ENCODE measurements at places on chromosomes 2 and 18.

DNA sequence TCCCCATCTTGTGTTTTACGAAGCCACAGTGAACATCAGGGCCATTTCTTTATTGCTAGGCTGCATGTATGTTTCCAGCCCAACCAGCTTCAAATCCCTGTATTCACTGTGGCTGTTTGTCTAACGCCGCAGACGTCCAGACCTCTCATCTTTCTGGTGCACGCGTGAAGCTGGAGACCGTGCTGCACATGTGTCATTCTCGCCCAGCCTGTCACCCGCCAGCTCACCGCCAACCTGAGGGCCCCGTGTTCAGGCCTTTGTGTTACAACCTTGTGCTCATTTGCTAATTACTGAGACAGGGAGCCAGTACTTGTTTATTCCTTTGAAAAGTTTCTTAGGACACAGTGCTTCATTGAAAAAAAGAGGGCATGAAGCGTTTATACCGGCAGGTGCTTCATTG lies 21.4 kb downstream of the SALL3 start:
- DNase-seq: no peak

- DNase-seq: no peak
Measured at GRCh38 chr2:188291142-188291616, 495 bp upstream of the GULP1 start.

DNA sequence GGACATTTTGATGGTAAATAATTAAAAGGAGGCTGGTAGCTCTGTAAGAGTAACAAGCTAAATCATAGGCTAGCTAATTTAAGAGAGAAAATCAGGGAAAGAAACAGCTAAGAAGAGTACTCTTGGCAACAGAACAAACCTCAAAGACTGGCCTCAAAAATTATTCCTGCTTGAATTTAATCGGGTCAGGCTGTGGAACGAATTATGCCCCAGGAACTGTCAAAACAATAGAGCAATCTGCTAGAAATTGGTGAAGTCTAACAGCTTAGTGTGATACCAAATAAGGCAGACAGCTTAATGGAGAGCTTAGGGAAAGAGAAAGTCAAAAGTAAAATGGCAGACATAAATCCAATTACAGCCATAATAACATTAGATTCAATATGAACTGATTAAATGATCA lies 215.7 kb downstream of the MREG start:
- DNase-seq: peak; percentile 61

- DNase-seq: no peak
Measured at GRCh38 chr2:69742322-69742952, 503 bp downstream of the ANXA4 start.

GRCh38 chr2:41879235-41879916 lies 168.4 kb upstream of the PKDCC start:
- DNase-seq: no peak

DNA sequence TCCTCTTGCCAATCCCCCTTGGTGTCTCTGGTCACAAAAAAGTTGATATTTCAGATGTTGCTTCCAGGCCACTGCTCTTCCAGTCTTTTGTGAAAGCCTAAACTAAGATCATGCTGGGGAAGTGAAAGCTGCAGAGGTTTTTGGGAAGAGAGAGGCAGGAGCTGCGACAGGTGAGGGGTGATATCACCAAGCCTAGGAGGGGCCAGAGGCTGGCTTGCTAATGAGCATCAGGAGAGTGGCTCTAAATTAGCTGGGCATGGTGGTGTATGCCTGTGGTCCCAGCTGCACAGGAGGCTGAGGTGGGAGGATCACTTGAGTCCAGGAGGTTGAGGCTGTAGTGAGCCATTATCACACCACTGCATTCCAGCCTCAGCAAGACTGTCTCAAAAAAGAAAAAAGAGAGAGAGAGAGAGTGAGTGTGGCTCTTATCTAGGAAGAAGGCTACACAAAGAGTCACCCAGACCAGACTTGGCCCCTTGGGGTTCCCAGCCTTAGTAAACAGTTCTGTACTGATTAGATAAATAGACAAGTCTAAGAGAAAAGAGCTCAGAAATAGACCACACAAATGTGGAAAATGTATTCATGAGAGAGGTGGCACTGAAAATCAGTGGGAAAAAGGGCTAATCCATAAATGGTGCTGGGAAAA lies 14.6 kb upstream of the CDK5R2 start:
- DNase-seq: no peak

GRCh38 chr2:223648755-223649154 lies 46.6 kb upstream of the SCG2 start:
- DNase-seq: no peak

DNA sequence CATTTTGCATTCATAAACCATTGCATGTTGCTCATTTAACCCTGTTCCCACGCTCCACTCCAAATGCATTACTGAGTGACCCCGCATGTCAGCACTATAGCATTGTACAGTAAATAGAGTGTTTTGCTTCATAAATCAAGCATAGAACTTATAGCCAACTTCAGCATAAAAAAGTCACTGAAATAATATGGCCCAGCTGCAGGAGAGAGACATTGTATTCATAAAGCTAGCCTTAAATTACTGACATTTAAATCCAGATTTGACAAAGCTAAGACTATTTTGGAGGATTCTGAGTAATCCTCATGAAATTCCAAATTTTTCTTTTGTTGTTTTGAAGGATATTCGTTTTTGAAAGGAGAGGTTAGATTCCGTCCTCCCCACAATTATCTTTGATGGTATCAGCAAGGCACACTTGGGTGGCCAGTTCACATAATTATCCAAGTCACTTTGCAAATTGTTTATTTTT lies 320.9 kb upstream of the TCF4 start:
- peak; percentile 38 for DNase-seq

DNA sequence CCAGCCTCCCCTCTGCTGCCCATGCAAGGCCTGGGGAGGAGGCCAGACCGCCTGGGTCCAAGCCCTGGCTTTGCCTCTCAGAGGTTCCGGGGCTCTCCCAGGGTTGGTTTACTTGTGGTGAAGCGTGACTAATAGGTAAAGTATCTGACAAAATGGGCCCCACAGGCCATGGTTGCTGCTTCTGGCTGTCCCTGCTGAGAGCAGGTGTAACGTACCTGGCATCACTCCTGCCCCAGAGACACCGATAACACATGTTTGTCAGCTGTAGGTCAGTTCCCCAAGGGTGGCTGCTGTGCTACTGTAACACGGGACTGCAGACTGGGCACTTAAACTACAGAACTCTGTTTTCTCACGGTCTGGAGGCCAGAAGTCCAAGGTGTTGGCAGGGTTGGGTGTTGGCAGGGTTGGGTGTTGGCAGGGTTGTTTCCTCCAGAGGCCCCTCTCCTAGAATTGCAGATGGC lies 34.1 kb downstream of the ODC1 start:
- no peak for DNase-seq

DNA sequence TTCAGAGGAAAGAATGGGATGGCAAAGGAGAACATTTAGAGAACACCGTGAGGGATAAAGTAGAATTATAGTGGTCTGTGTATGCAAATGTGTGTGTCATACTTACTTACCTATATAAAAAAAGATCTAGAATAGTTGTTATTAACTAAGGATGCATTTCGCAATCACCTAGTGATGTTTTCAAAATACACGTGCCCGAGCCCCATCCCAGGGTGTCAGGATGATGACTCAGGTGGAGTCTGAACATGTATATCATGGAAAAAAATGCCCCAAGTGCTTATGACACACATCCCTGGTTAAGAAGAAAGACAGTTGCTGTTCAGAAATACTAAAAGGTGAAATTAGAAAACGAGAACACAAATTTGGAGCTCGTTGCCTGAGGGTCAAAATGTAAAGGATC lies 109.0 kb downstream of the CERS6 start:
- DNase-seq: no peak

DNA sequence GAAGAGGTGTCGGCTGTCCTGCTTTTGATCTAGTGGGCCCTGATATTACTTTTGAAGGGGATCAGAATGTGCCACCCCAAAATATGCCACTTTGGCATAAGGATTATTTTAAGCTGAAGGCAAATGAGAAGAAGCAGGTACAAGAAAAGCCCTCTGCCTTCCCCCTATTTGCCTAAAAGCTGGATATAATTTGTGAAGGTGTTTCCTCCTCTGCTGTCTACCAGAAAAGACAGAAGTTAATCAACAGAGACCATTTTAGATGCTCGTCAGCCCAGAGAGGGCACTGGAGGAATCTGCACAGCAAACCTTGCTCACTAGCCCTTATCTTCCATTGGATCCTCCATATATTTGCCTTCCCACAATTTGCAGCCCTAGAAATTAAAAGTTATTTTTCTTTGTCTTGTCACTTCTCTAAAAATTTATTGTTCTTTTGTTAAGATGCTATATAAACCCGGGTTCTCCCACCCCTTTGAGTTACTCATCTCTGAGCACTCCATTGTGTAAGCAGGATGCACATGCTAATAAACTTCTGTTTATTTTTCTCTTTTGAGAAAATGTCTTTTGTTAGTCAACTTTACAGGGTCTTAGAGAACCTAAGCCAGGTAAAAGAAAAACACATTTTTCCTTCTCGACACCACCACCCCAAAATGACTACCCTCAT lies 163.2 kb upstream of the SLC1A4 start:
- no peak for DNase-seq

- no peak for DNase-seq
Measured at GRCh38 chr2:104866122-104866864, 12.4 kb downstream of the POU3F3 start.

DNA sequence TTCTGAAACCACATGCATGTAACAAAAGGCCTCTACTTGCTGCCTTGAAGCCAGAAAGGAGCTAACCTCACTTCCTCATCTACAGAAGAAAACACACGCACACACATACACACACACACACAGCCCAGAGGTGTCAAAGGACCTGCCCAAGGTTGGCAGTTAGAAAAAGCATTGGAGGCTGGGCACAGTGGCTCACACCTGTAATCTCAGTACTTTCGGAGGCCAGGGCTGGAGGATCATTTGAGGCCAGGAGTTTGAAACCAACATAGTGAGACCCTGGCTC lies 125.9 kb upstream of the RNF152 start:
- DNase-seq: no peak

DNA sequence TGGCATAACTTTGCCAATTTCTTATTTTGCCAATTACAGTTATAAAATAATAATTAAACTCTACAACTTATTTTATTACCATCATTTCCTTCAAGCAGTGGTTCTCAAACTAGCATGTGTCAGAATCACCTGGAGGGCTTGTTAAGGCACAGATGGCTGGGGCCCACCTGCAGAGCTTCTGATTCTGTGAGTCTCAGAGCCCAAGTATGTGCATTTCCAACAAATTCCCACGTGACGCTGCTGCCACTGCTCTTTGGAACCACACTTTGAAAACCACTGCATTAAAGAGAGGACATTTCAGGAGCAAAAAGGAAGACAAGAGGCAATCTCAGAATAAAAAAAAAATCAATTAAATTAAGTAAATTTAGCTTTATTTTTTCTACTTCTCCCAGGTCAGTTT lies 94.0 kb upstream of the HNRNPA3 start:
- DNase-seq: no peak

DNA sequence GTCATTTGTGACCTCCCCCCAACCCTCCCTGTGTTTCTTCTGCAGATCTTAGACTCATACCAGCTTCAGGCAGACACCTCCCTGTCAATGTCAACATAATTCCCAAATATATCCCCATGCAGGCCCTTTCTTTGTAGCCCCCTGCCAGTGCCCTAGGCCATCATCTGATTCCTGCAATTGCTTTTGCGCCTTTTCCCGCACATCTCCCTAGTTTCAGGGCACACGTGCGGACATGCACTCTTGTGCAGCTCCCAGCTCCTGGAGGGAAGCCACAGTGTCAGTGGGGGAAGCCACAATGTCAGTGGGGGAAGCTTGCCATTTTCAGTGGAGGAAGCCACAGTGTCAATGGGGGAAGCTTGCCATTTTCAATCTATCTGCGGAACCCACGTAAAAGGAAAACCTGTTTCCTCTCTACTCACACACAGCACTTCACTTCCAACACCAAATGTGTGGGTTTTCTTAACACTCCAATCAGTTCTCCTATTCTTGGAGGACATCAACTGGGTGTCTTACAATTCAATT lies 256.4 kb downstream of the ACKR3 start:
- no peak for DNase-seq

DNA sequence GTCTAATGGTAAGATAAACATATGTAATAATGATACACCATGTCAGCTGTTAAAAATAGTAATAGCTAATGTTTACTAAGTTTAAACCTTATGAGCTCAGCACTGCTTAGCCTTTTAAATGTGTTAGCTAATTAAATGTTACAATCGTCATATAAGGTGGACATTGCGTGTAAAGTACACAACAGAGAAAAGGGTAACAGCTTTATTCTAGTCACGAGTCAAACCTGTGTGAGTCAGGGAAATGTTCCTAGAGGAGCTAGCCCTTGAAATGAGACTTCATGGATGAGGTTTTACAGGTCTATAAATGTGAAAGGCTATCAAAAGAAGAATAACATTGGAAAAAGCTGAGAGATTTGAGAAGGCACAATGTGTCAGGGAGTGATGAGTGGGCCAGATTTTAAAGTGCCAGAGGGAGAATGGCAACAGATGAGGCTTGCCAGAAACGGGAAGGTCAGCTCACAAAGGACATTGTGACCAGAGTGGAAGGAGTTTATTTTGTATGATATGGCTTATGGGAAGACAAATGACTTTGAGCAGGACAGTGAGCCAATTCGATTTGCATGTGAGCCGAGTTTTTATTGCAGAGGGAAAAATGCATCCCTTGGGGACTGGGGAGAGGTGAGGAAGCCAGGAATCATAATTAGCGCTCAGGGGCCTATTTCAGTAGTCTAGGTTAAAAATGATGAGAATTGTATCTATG lies 276.3 kb downstream of the CTNNA2 start:
- no peak for DNase-seq
